ENCODE measurements at places on chromosomes 3 and 15.

- DNase-seq, result no peak
Measured at GRCh38 chr3:143810166-143810952, 37.9 kb downstream of the SLC9A9 start.

DNA sequence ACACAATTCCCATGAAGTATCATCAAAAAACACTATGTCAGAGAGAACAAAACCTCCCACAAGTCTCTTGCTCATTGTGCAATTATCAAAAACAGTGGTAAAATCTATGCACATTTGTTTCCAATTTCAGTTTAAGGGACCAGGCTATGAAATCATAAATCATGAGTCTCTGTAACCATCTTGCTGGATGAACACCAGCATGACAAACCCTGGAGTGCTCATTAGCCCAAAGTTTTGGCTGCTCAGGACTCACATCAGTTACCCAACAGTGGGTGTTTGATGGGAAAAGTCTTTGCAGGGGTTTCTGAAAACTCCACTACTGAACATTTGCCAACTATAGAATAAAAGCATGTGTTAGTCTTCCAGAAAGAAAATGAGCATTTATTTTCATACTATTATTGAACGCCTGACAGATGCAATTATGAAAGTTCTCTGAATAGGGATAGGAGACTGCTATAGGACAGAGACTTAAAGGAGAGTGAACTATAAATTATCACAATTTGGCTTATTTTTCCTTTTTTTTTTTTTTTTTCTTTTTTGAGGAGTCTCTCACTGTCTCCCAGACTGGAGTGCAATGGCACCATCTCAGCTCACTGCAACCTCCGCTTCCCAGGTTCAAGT lies 240.8 kb upstream of the KCNMB2 start:
- peak; percentile 89 for DNase-seq

- DNase-seq, result no peak
Measured at GRCh38 chr3:194632809-194633348, 340 bp downstream of the TMEM44 start.

- no peak for DNase-seq
Measured at GRCh38 chr3:37016903-37017302, 23.6 kb downstream of the MLH1 start.

DNA sequence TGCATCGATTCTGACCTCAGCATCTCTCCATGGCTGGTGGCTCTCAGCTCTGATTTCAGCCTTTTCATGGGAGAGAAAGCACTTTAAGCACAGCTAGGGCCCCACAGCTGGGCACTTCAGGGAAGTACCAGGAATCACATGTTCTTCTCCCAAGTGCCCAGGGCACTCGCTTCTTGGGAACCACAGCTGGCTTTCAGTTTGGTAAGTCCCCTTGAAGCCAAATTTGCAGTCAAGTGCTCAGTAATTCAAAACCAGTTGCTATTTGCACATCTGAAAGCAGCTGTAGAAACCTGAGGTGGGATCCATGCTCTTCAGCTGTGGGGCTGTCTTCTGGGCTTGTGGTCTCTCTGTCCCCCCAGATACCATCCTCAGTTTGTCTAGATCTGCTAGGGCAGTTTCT lies 12.8 kb downstream of the GABRA5 start:
- DNase-seq, result no peak

- peak; percentile 94 for DNase-seq
Measured at GRCh38 chr3:132445817-132446216, 28.5 kb downstream of the DNAJC13 start.

- DNase-seq, result no peak
Measured at GRCh38 chr3:52047295-52047960, 8.9 kb downstream of the DUSP7 start.

- no peak for DNase-seq
Measured at GRCh38 chr15:26295336-26296085, 432.4 kb upstream of the ATP10A start.

- no peak for DNase-seq
Measured at GRCh38 chr3:67192466-67192865, 194.4 kb downstream of the KBTBD8 start.

GRCh38 chr3:32432045-32432710 lies 40.5 kb downstream of the CMTM7 start:
- no peak for DNase-seq

DNA sequence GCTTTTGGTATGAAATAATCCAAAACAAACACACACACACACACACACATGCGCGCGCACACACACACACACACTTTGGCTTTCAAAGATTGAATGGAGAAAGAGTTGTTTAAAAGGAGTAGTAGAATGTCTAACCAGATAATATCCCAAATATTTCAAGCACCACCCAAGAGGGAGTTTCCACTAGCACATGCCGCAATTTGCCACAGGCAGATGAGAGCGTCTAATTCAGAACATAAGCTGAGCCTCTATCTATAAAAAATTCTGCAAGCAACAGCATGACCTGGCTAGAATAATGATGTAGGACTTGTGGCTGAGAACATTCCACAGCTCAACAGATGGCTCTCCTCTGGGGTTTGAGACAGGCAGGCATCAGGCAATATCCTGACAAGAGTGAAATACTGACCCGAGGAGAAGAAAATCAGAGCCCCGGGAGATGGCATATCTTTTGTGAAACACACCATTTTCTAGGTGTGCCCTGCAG lies 302.5 kb upstream of the GADL1 start:
- DNase-seq, result peak; percentile 89

DNA sequence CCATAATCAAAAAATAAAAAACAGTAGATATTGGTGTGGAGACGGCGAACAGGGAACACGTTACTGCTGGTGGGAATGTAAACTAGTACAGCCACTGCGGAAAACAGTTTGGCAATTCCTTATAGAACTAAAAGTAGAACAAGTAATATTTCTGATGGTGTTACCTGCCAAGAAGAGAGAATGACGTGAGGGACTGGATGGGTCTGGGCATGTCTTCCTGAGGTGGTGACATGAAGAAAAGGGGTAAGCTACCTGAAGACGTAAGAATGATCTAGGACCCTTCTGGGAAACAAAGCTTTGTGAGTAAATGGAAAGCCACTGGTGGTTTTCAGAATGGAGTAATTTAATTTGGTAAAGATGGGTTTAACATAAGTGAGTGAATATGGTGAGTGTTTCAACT lies 19.4 kb upstream of the PLOD2 start:
- no peak for DNase-seq

- DNase-seq, result peak; percentile 65
Measured at GRCh38 chr3:53161820-53162671, 1.0 kb downstream of the PRKCD start.

GRCh38 chr3:160709477-160710182 lies 32.7 kb downstream of the ARL14 start:
- DNase-seq, result no peak

DNA sequence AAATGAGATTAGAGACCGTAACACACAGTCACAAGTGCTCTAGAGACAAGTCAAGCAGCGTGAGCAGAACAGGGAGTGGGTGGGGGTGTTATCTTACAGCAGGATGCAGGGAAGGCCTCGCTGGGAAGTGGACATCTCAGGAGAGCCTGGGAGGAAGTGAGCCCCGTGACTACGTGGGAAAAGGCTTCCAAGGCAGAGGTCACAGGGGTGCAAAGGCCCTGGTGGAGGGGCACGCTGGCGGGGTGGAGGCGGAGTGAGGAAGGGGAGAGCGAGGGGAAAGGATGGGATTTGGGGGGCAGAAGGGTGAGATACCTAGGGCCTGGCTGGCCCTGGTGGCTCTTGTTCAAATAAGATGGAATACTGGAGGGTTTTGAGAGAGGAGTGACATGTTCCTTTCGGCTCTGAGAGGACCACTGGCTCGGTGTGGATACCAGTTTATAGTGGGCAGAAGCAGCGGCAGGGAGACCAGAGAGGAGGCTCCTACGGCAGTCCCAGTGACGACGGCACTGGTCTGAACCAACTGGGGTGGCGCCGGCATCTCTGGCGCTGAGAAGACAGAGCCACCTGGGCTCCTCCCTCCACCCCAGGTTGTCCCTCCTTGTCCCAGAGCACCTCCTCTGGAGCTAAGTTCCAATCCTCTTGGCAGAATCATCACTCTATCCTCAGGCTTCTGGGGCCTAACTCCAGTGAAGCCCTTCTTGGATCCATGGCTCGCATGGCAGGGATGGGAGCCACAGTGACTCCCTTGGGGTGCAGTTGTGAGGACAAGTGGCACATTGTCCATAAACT lies 266.2 kb upstream of the LYSMD4 start:
- DNase-seq, result no peak

DNA sequence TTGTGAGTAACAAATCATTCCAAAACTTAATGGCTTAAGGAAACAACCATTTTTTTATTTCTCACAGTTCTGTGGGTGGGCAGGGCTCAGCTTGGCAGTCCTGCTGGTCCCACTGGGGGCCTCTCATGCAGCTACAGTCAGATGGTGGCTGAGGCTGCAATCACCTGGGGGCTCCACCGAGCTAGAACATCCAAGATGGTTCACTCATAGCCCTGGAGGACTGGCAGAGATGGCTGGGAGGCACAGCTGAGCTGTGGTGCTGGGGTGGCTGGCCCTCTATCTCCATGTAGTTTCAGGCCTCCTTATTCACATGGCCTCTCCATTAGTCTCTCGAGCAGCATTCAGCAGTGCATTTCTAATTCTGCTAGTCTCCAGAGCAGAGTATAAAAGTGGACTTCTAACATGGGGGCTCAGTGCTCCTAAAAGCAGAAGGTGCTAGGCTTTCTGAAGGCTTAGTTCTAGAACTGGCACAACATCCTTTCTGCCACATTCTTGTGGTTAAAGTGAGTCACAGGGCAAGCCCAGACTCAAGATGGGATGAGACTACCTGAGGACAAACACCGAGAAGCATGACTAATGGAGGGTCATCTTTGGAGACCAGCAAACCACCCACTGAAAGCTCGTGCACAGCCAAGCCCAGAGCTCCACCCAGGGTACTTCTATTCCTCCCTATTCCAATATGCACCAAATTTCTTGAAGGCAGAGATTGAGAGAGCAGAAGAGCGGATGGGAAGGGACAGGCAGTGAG lies 6.3 kb downstream of the CAV3 start:
- peak; percentile 44 for DNase-seq

GRCh38 chr3:29746163-29746760 lies 465.4 kb downstream of the RBMS3 start:
- no peak for DNase-seq

- DNase-seq, result no peak
Measured at GRCh38 chr3:61944726-61945125, 383.4 kb downstream of the PTPRG start.

Data from adipocyte (in vitro differentiated cells).